Activated T-helper 9 cell treated with anti-CD3 and anti-CD28 coated beads, Interleukin-2, amount 50 U/mL, for 16 hours (primary cell): ENCODE measurements at places on chromosomes 1 and 21.

- DNase-seq = no peak
These were observed 41.5 kb upstream of the METTL18 start for GRCh38 chr1:169836198-169836597.

GRCh38 chr1:92333668-92334067 lies 34.8 kb downstream of the RPAP2 start:
- DNase-seq = no peak

- no peak for DNase-seq
These were observed 106.7 kb downstream of the RNF220 start for GRCh38 chr1:44511769-44512168.

- DNase-seq = no peak
These were observed 10.2 kb downstream of the ERG start for GRCh38 chr21:38487901-38488639.

DNA sequence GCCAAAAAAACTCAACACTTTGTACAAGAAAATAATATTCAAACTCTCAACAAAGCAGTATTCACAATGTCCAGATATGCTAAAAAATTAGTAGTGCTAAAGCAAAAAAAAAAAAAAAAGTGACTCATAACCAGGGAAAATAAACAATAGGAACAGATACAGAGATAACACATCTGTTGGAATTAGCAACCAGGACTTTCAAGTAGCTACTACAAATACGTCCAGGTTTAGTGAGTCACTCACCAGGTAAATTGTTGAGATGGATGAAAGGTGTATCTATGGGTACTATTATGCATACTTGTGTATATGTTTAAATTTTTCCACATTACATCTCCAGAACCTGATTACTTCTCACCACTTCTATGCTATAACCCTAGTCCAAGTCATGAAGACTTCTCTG lies 144.8 kb upstream of the SLC35F3 start:
- DNase-seq = no peak

- no peak for DNase-seq
These were observed 750.9 kb upstream of the B3GALT2 start for GRCh38 chr1:193937308-193937707.

- DNase-seq = no peak
These were observed 13.2 kb upstream of the UMODL1 start for GRCh38 chr21:42057851-42058437.

GRCh38 chr1:53622531-53622930 lies 116.4 kb downstream of the GLIS1 start:
- no peak for DNase-seq

GRCh38 chr1:203325026-203325417 lies 19.7 kb downstream of the BTG2 start:
- peak; percentile 39 for DNase-seq

DNA sequence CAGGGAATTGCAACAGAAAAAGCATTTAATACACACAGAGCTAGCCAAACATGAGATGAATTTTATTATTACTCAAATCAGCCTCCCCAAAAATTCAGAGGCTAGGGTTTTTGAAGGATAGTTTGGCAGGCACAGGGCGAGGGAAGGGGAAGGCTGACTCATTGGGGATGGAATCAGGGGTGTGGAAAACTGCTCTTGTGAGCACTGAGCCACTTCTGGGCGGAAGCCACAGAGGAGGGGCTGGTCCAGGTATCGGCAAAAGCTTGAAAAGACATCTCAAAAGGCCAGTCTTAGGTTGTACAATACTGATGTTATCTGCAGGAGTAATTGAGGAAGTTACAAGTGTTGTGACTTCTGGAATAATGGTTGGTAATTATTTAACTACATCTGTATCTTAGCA lies 109.4 kb downstream of the TLR5 start:
- DNase-seq = no peak

- DNase-seq = no peak
These were observed 55.0 kb downstream of the MPZL1 start for GRCh38 chr1:167776616-167777268.

- DNase-seq = no peak
These were observed 669.4 kb downstream of the SMYD3 start for GRCh38 chr1:245837718-245838117.

GRCh38 chr21:42508371-42508770 lies 5.3 kb upstream of the SLC37A1 start:
- DNase-seq = no peak
